ENCODE measurements at places on chromosomes 2 and 18.

DNA sequence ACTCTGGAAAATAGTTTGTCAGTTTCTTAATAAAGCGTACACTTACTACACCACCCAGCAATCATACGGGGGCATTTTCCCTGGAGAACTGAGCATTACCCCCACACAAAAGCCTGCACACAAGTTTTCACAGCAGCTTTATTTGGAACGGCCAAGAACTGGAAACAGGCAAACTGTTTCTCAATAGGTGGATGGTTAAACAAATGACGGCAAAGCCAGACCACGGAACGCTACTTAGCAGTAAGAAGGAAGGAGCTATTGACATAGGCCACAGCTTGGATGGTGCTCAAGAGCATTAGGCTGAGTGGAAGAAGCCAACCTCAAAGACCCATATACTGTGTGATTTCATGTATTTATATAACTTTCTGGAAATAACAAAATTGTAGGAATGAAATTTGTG lies 9.0 kb downstream of the MALL start:
- no peak for DNase-seq

DNA sequence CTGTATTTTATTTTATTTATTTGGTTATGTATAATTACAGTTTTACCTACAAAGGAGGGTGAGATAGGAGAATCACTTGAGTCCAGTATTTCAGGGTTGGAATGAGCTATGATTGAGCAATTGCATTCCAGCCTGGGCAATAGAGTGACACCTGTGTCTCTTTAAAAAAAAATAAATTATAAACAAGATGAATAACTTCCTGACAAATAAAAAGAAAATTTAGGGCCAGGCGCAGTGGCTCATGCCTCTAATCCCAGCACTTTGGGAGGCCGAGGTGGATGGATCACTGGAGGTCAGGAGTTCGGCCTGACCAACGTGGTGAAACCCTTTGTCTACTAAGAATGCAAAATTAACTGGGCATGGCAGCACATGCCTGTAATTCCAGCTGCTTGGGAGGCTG lies 17.3 kb downstream of the MTA3 start:
- DNase-seq, result no peak

- no peak for DNase-seq
Measured at GRCh38 chr2:46335391-46336282, 38.4 kb downstream of the EPAS1 start.

DNA sequence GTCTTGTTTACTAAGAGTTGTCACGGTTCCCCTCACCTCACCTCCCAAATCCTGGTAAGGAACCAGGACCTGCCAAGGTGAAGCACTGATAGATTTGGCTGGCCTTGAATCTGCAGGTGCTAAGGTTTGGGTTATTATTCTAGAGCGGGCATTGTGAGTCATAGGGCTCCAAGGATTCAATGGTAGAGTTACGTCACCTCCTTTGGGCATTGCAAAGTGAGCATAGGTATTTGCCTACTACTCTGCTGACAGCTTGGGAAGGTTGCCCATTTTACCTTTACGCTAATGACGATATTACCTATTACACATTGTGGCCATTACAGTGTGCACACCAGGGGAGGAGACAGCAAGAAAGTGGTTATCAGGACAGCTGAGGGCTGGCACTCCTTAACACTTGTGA lies 59.3 kb downstream of the SETBP1 start:
- DNase-seq, result no peak

DNA sequence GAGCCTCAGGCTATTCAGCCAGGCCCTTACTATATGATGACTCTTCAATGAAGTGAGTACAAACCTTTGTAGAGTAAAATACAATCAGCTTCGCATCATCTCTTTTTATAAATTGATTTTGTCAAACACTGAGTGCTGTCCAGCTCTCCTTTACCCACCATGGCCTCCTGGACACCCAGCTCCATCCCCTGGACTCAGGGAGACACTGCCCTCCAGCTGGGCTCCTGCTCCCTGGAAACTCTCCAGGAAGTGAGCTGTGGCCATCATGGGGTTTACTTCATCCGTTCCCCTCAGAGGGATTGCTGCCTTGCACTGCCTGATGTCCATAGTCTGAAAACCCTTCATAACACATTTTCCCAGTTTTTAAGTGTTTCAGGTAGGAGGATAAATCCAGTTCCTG lies 82.5 kb upstream of the XIRP2 start:
- DNase-seq, result no peak

DNA sequence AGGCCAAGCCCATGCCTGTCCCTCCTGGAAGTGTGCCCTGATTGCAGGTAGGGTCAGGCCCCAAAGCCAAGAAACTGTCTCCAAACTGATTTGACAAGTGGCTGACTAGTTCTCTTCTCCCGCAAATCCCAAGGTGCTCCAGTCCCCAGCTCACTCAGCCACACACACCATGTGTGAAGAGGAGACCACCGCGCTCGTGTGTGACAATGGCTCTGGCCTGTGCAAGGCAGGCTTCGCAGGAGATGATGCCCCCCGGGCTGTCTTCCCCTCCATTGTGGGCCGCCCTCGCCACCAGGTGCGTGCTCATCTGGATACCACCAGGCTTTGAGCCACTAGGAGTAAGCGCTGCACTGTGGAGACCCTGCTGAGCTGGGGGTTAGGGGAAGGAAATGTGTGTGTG lies 8.3 kb downstream of the ACTG2 start:
- DNase-seq, result no peak

DNA sequence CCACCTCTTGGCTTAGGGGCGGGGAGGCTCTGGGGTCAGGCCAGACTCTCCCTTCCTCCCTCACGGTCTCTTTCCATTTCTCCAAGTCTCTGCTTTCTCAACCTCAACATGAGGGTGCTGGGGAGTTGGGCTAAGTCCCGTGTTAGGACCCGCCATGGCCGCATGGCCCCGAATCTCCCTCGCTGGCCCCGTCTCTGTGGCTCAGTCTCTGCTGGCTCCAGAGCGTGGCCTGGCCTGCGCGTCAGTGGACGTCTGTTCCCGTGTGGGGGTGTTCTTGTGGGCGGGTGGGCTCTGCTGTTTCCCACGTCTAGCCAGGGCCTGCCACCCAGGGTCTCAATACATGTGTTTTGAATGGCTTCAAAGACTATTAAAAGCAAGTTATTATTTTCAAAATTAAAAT lies 12.4 kb downstream of the ALLC start:
- no peak for DNase-seq

DNA sequence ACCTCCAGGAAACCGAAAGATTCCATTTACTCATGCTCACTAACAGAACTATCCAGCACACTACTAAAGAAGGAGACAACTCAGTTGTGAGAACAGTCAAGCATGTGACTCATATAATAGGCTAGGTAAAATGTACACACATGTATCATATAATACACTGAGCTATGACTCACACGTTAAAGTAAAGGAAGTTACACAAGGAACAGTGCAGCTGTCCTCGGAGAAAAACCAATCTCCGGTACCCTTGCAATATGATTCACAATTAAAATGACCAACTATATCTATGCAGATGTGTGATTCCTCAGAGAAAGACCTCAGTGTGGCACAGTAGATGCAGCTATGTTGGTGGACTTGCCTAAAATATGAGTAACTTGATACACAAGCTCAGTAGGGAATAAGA lies 76.5 kb downstream of the STRN start:
- peak; percentile 73 for DNase-seq

DNA sequence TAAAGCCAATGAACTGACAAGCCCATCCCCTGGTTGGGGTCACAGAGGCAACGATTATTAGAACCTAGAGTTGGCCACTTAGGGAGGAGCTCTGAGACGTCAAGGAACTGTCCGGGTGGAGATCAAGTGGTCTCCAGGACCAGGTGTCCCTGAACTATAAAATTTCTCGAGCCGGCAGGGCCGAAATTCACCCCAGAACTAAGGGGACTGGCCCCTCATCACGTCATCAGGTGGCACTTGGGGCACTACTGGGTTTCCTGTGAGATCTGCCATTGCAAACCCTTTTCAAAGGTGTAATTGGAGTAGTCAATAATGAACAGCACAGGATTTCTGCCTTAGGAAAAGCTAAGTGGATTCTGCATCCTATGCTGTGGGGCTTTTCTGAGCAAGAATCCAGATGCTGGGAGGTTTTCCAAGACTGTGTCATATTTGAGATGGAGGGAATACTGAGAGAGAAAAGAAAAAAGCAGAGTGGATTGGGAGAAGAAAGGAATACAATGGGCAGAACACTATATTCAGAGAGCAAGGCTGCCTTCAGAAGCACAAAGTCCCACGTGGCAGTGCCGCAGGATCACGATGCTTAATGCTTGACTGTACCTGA lies 113.6 kb downstream of the ALPK2 start:
- no peak for DNase-seq

- no peak for DNase-seq
Measured at GRCh38 chr2:44889096-44889495, 52.4 kb upstream of the SIX3 start.

GRCh38 chr2:70528929-70529328 lies 24.7 kb downstream of the TGFA start:
- DNase-seq, result no peak

- DNase-seq, result no peak
Measured at GRCh38 chr2:84816426-84817026, 64.4 kb downstream of the TRABD2A start.

DNA sequence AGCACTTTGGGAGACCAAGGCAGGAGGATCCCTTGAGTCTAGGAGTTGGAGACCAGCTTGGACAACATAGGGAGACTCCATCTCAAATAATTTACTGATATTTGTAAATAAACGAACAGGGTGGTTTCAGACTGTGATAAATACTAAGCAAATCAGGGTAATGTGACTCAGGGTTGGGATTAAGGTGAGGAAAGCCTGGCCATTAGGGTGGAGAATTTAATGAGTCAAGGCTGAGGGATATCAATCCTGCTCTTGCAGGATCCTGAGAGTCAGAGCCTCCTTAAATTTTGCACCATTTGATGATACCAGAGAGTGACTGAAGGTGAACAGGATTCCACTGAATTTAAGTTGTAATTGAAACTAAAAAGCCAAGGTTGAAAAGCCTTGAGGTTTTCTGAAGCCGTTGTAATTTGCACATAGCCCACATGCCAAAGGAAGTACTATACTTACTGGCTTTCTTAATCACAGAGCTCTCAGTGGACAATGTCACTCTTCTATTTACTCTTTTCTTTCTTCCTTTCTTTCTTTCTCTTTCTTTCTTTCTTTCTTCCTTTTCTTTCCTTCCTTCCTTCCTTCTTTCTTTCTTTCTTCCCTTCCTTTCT lies 28.6 kb upstream of the AP1S3 start:
- DNase-seq, result no peak

GRCh38 chr18:25253136-25253535 lies 98.8 kb downstream of the ZNF521 start:
- no peak for DNase-seq

DNA sequence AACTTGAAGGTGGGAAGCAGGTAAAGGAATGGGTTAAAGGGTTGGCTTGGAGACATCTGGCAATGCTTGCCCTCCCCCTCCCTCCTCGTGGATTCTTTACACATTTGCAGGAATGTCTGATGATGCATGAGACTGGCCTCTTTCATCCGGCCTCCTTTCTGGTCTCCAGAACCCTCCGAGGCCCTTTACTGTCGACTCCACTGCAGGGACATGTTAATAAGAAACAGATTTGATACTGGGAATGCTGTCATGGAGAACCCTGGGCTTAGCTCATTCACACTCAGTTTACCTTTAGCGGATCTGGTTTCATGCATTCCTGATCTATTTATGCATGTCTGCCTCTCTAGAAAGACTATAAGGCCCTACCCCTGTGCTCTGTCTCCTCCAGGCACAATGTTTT lies 238.7 kb downstream of the TGIF1 start:
- DNase-seq, result peak; percentile 92

DNA sequence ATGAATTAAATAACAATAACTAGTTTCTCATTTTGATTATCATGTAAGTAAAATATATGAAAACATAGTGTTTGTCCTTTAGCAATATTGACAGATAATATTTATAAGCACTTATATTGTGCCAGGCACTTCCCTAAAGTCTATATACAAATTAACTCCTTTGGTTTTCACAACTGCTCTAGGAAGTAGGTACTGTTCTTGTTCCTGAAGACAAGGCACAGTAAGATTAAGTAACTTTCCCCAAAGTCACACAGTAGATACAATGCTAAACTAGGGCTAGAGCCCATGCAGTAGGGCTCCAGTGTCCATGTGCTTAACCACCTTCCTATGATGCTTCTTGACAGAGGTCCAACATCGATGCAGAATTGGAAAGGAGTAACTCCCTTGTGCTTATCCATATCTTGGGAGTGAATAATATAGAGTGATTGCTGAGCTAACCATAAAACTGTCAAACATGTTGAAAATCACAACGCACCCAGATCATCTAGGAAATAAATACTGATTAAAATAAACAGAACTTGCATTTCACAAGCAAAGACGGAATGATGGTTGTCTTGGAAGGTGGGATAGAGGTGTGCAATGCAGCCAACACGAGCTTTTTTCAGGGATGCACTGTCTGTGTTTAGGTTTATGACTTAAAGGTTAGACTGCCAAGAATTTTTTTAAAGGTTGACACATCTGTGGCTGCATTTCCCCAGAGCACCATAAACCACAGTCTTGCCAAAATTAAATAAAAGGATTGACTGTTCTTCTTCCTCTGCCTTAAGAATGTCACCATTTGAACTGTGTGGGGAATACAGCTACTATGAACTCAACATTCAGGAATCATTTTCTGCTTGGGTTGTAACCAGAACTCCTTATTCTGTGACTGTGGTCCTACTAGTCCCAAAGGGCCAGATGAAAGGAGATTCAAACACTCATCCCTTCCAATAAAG lies 80.8 kb downstream of the ANKRD44 start:
- DNase-seq, result no peak

DNA sequence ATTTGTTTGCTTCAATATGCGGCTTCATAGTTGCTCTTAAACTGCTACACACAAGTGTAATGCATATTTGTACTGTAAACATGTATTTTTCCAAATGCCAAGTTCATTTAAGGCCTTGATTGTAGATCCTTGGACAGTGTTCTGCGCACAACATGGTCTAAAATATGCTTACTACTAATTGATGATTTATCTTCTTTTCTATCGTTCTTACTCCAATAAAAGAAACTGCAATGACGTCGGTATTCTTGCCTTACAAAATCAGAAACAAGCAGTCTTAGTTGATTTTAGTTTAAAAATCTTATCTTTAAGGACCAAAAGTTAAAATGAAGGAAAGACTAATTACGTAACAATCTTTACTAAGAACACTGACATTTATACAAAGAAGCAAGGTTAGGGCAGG lies 224.3 kb upstream of the SMAD7 start:
- DNase-seq, result no peak

- no peak for DNase-seq
Measured at GRCh38 chr2:82027921-82028615, 1723.5 kb upstream of the LRRTM1 start.
